Right lung (tissue), 10 donors: ENCODE measurements at places on chromosomes 6 and 20.
A peak's percentile ranks its signal among the peaks of the same experiment; 100 is the strongest.

DNA sequence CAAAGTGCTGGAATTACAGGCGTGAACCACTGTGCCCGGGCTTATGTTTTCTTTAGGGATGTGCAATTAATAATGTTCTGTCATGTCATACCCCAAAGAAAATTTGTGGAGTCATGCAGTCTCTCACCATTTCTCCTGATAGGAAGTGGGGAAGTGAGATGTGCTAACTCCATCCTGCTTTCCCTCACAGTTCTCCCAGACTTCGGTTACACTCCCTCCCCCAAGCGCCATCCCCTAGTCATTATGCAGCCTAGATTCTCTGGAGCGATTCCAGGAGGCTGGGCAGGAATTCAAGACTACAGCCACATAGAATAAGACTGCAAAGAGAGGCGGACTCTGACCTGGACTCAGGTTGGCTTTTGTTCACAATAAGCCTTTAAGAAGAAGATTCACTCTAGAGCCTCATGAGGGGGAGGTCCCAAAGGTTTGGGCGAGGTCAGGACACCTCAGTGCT, 271.4 kb downstream of the ALDH8A1 start:
- DNase-seq: peak; percentile 60

- DNase-seq: no peak
Measured at GRCh38 chr20:592506-592905, 17.6 kb downstream of the TCF15 start.

DNA sequence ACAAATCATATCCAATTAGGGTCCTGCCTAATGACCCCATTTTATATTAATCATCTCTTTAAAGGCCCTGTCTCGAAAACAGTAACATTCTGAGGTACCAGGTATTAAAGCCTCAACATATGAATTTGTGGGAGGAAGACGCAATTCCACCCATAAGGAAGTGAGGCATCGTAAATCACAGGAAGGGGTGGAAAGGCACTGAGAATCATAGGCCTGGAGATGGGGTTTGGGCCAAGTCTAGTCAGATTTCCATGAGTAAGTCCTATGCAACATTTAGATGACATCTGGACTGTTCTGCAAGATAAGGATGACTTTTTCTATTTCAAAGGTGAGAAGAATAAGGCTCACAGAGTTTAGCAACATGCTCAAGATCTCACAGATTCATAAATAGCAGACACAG, 534.0 kb downstream of the KHDRBS2 start:
- DNase-seq: no peak

DNA sequence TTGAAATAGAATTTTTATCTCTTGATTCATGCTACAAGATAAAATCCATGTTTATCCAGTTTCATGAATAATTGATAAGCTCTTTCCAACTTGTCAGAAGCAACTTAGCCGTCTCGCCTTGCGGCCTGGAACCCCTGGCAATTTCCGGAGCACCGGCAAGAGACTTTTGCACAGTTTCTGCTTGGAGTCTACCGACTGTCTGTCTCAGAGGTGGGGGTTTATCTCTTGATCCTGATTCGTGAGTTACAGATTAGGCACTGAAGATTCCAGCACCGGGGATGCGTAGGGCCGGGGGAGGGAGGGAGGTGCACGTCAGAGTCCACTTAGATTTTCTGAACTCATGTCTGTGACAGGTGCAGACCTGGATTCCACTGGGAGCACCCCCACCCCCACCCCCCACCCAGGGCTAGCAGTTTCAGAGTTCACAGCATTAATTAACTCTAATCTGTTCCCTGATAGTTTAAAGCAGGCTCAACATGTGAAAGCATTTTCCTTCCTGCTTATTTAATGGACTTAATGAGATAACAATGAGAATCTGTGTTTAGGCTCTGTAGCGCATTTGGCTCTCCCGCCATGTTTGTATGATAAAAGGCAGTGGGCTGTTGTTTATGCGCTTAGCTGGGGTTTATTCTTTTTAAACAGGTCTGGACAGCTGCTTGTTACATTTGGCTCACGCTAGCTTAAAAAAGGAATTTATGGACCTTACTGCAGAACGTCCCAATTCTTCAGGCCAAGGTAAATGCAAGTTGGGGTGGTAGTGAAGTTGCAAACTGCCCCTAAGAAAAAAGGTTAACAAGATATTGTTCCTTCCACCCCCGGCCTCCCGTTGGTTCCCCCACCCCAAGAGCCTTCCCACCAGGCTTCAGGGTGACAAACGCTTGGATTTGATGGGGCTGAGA, 8.1 kb upstream of the APCDD1L start:
- DNase-seq: no peak

GRCh38 chr6:11197175-11197536, 35.3 kb downstream of the NEDD9 start:
- no peak for DNase-seq

DNA sequence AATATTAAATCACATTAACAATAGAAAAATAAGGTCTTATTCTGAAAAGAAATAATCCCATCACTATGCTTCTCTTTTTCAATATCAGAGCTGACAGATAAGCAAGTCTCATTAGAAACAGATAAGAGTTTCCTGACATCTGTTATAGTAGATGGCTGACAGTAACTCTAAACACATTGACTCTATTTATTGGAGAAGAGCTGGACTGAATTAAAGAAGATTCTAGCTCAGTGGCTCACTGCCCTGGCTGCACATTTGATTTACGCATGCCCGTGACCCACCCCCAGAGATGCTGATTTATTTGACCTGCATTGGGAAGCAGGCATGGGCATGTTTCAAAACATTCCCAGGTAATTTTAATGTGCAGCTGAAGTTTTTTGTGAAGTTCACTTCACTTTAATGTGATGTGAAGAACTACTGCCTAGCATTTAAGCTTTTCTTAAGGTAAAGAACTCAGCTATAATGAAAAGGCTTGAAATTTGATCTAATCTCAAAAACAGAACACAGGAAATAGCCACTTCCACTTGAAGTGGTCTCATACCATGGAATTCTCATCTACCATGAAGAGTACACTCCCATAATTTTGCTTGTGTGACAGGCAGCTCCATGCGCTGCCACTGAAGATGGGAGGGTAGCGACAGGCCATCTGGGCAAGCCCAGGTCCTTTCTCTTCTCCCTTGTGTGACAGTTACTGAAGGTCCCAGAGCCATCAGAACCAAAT, 162.3 kb downstream of the TPBG start:
- no peak for DNase-seq

DNA sequence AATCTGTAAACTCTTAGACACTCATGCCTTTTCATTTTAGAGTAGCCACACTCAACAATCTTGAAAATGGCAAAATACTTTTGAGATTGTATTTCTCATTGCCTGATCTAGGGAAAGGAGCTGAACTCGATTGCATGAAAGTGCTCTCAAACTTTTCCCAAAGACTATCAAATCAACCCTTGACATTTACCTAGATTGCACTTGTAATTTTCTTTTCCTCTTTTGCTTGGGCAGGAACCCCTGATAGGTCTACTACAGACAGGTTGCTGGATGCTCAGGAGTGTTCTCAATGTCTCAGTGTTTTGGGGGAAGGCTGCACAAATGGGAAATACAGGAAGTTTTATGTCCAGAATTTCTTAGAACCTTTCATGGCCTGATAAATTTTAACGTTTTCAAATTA, 468.0 kb upstream of the GJE1 start:
- DNase-seq: no peak

GRCh38 chr20:32208499-32209154, 947 bp downstream of the POFUT1 start:
- DNase-seq: no peak

- no peak for DNase-seq
Measured at GRCh38 chr6:41182069-41183034, 18.6 kb downstream of the TREML2 start.

- no peak for DNase-seq
Measured at GRCh38 chr20:47583551-47583950, 81.9 kb downstream of the NCOA3 start.

- no peak for DNase-seq
Measured at GRCh38 chr6:167397712-167398111, 72.8 kb downstream of the TTLL2 start.

DNA sequence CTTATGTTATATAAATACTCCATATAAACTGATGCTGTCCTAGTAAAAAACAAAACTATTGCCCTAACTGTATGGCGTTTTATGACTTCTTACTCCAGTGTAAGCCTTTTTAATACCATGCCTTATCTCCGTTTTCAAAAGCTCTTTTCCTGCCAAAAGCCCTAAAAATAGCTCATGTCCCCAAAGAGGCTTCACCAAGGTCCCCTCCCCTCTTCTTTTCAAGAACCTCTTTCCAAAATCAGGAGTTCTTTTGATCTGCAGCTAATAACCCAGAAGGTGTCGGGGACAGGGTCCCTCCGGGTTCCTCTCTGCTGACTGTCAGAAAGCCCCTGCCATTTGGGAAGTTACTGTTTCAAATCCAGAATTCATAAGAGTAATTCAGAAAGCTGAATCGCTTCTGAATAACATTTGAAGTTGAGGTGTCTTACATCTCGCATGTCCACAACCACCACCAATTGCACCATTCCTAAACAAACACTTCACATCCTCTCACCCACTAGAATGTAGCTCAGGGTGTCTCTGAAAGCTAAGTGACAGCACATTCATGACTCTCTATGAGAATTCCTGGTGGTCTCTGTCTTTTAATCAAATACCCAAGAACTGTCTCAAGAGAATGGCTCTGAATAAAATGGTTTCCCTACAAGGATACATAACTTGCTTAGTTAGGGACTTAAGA, 13.3 kb downstream of the TASP1 start:
- peak; percentile 18 for DNase-seq

DNA sequence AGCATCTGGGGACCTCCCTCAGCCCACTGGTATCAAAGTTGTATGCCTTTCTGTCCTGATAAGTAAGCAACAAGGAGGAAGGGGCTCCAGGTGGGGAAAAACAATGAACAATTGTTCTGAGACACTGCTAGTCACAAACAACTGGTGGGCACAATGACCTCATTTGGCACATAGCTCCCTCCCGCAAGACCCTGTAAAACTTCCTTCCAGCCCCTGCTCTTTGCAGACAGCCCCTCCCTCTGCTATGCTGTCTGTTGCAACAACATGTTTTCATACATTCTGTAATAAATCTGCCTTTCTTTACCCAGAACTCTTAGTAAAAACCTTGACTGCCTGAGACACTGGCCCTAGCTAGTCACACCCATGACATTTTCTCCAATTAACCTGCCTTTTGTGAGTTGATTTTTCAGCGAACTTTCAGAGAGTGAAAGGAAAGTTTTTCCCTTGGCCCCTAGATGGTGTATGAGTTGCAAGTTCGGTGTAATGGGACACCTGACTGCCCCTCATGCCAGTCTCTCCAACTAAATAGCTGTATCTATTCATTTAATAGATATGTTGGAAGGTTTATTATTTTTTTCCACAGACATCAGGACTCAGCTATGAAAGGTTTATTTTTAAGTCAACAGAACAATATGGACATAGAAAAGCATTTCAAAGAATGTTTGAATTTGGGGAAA, 142.3 kb upstream of the SLC22A16 start:
- DNase-seq: no peak

DNA sequence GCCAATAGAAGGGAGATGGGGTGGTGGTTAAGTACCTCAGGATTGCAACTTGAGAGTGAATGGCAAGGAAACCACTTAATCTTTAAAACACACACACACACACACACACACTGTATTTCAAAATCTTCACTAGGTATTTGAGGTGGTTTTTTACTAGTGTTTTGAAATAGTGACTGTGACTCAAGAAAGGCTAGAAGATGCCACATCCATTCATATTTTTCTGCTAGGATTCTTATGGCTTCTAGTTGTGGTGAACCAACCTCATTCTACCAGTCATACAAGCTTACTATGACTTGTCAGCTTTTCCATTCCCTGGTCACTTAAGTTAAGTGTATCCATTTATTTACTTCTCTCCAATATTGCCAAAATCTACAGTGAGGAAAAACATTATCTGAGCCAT, 519.4 kb upstream of the JAG1 start:
- DNase-seq: no peak

GRCh38 chr20:36644032-36644705, 1.8 kb downstream of the SLA2 start:
- no peak for DNase-seq

DNA sequence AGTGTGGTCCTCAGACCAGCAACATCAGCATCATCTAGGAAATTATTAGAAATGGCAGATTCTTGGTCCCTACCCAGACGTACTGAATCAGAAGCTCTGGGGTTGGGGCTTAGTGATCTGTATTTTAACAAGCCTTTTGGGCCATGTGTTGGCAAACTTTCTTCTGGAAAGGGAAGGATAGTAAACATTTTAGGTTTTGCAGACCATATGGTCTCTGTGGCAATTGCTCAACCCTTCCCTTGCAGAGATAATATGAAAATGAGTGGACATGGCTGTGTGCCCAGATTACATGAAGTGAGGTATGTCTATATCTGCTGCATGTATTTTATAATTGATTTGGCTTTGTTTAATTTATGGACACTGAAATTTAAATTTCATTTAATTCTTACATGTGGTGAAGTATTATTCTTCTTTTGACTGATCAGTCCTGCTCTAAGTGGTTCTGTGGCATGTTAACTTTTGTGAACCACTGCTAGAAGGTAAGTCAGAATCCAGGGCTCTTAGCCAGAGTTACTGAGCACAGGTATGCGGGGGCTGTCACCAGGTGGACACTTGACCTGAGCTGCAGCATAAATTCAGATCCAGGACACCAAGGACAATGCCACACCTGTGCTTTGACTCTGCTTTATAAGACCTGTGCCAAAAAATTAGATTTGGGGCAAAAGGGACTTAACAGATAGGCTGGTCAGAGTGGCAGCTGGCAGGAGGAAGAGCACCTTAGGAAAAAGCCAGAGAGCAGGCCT, 43.2 kb downstream of the LY86 start:
- DNase-seq: peak; percentile 73

- DNase-seq: no peak
Measured at GRCh38 chr6:168039849-168040248, 39.2 kb downstream of the FRMD1 start.
